ENCODE measurements at places on chromosomes 3 and 15. TPM values are rescaled to one million over a fixed set of nuclear protein-coding genes. Genes with fewer than 3 reads are reported as not detected.

Gene LTK
- 1.5 TPM for total RNA-seq

Gene GOLGA8A
- total RNA-seq = 13.7 TPM

Gene BCL2A1
- 0.92 TPM for total RNA-seq

Gene PCLAF
- 1.1 TPM for total RNA-seq

Gene COL6A5
- total RNA-seq = not detected

Gene UROC1
- not detected for total RNA-seq

Gene SELENOS
- total RNA-seq = 42.1 TPM

Gene GOLGA8J
- total RNA-seq = 0.16 TPM

Gene WDR72
- not detected for total RNA-seq

Gene DUOX1
- 1.0 TPM for total RNA-seq

Gene GOLGA6D
- not detected for total RNA-seq

Gene SLC6A20
- not detected for total RNA-seq

Gene HGD
- not detected for total RNA-seq

Gene PGBD4
- 1.8 TPM for total RNA-seq

Gene MED12L
- total RNA-seq = 0.49 TPM

Gene SENP8
- 5.9 TPM for total RNA-seq

Gene CLDN1
- total RNA-seq = 0.46 TPM

Gene ACP3
- 2.0 TPM for total RNA-seq

Gene CHL1
- total RNA-seq = 24.8 TPM

Gene PTPRG
- 34.1 TPM for total RNA-seq

Gene GP9
- total RNA-seq = not detected

Gene CLEC3B
- 70.8 TPM for total RNA-seq

Gene ZDHHC23
- 4.4 TPM for total RNA-seq

Gene ATP13A4
- total RNA-seq = 0.38 TPM

Gene BFSP2
- not detected for total RNA-seq

Gene ABHD5
- total RNA-seq = 25.4 TPM

Gene GUCA1C
- total RNA-seq = not detected

Gene RTP3
- total RNA-seq = not detected

Gene ARRDC4
- 15.9 TPM for total RNA-seq

Gene GPR87
- total RNA-seq = not detected

Gene CLRN1
- total RNA-seq = not detected

Gene SSUH2
- 1.0 TPM for total RNA-seq

All from Right ventricle myocardium inferior (tissue), 1 donor.